ENCODE measurements at places on chromosomes 5 and 9. TPM values are rescaled to one million over a fixed set of nuclear protein-coding genes. Genes with fewer than 3 reads are reported as not detected.

DNA sequence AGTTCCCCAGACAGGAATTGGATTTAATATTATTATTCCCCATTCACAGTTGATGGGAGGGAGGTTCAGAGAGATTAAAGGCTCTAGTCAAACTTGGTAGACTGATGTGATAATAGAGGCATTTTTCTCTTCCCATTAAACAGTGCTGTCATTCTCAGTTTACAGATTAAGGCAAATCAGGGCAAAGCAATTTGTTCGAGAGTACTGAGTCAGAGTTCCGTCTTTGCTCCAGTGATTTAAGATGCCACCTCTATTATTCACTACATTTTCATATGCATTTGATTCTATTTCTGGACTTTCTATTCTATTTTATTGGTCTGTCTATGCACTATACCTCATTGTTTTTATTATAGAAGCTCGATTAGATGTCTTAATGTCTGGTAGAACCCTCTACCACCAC lies 201.0 kb upstream of the RAI14 start:
- DNase-seq: no peak

The ZNF366 gene
- polyA plus RNA-seq: 3.2 TPM

DNA sequence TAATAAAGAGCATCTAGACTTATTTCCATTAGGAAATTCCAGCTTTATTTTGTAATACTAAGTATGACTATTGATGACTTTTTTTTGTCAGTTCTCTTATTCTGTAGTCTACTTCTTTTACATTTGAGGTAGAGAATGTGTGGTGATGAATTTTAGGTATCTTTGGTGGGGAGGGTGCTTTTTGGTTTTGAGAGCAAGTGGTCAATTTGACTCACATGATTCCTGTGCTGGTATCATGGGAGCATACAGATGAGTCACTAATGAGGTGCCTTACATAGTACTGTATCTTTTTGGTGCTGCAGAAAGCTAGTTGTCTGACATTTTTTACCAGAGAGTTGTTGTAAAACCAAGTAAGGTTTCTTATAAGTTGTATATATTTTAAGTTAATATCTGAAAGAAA lies 35.3 kb downstream of the ERBIN start:
- no peak for DNase-seq

DNA sequence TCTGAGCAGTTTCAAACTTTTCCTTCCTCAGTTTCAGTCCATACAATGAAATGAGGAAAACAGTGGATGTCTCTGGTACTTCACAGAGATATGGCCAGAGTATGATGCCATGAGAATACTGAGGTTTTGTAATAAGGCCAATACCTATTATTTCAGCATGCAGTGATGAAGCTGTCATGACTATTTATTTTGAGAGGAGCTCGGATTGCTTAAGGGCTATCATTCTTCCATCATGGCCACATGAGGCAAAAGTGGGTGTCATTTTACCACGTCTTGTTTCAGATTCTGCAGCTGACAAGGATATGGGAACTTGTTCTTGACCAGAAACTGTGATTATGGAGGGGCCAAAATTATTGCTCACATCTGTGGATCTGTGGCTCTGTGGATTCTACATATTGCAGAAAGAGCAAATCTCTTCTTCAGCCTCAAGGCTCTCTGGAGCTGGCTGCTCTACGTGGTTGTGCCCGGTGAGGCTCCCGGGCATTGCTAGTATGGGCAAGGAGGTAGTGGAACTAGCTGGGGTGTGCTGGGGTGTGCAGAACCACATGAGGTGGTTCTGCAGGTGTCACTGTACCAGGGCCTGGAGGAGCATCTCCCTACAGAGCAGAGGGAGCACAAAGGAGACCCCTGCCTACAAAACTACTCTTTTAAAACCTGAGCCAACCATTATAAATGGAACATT lies 180.3 kb downstream of the SEMA6A start:
- DNase-seq: no peak

The HTR1A gene
- 0.05 TPM for polyA plus RNA-seq

The PCDHGB5 gene
- polyA plus RNA-seq: 7.6 TPM

- DNase-seq: no peak
Observed at GRCh38 chr9:68925175-68925574, 88.7 kb downstream of the PRKACG start.

The ERMP1 gene
- 25.3 TPM for polyA plus RNA-seq

The MCC gene
- 12.5 TPM for polyA plus RNA-seq

GRCh38 chr9:6525326-6526045 lies 112.5 kb downstream of the UHRF2 start:
- no peak for DNase-seq
